ENCODE measurements at places on chromosomes 12 and 14. TPM values are rescaled to one million over a fixed set of nuclear protein-coding genes. Genes with fewer than 3 reads are reported as not detected.

- DNase-seq, result no peak
Observed at GRCh38 chr12:966724-967123, 17.2 kb upstream of the RAD52 start.

GRCh38 chr12:111519083-111519482, 80.0 kb downstream of the ATXN2 start:
- no peak for DNase-seq

- no peak for DNase-seq
Observed at GRCh38 chr12:24898606-24899005, 50.3 kb downstream of the BCAT1 start.

- DNase-seq, result no peak
Observed at GRCh38 chr12:4449851-4450221, 4.2 kb upstream of the FGF6 start.

GRCh38 chr12:25644979-25645378, 91.9 kb upstream of the LMNTD1 start:
- no peak for DNase-seq

DNA sequence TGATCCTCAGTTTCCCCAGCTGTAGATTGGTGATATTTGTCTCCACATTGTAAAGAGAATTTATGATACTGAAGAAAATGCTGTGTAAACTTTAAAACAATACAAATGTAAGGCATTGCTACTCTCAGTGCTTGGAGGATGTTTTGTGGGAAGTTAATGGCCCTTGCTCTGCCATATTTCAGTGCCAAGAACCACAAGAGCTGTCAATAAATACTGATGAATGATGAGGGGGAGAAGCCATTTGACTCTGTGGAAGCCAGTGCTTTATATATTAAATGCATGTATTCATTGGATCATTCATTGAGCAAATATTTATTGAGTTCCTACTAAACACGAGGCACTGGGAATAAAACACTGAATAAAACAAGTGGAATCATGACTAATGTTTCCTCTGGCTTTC, 30.8 kb downstream of the CACNA1C start:
- no peak for DNase-seq

GRCh38 chr14:22221508-22221907, 367.5 kb downstream of the DAD1 start:
- DNase-seq, result no peak

DNA sequence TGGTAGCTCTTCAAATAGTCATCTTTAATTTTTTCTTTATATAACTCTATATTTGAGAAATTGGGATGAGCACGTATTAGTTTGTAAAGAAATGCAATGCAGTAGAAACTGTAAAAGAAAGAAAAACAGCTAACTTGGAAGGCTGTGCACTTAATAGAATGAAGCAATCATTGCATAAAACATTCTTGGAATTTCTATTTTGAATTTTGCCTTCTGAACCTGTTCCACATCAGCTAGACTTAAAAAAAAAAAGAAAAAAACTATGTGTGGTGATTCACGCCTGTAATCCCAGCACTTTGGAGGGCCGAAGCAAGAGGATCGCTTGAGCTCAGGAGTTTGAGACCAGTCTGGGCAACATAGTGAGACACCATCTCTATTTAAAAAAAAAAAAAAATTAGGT, 29.4 kb downstream of the SCN8A start:
- DNase-seq, result no peak

DNA sequence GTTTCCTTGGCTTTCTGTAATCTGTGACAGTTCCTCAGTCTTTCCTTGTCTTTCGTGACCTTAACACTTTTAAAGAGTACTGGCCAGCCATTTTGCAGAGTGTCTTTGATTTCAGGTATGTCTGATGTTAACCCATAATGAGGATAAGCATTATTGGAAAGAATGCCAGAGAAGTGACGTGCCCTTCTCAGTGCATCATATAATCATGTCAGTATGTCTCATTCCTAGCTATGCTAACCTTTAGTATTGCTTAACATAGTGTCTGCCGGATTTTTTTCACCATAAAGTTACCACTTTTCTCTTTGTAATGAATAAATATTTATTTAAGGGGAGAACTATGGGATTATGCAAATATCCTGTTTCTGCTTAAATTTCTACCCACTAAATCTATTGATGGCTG, 28.5 kb downstream of the RERG start:
- no peak for DNase-seq

GRCh38 chr12:87150969-87151662, 878.1 kb downstream of the C12orf50 start:
- no peak for DNase-seq

DNA sequence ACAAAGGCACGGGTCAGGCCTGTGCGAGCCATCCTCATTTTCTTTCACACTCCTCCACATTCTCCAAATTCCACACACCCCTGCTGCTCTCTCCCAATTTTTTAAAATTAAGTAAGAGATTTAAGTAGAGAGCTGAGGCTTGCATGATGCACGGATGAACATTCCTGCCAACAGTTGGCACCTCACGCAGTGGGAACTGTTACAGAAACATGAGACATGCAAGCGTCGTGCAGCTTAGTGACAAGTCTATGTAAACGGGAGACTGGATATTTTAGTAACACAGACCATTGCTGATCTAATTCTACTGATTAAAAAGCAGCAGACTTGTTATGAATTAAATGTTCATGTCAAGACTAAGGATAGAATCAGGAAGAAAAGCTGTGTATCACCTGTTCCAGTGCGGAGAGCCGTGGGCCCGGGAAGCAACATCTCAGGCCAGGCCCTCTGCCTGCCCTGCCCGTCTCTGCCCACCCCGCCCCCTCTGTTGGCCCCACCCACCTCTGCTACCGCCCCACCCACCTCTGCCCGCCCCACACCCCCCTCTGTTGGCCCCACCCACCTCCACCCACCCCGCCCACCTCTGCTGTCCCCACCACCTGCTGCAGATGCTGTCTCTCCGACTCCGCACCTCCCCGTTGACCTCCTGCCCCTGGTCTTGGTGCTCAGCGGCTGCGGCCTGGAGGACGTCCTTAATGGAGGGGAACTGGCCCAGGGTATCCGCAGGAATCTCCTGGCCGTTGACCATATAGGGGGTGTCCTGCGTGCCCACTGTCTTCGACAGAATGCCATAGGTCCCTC, 21.2 kb downstream of the GOLGA3 start:
- DNase-seq, result no peak

Gene CLEC4E
- 16.8 TPM for total RNA-seq

Gene DDX23
- total RNA-seq, result 77.2 TPM

Gene NGB
- not detected for total RNA-seq

Gene TMEM117
- 4.6 TPM for total RNA-seq

Gene ZBTB25
- 13.1 TPM for total RNA-seq

Gene MGST1
- 357 TPM for total RNA-seq

Gene PIWIL1
- not detected for total RNA-seq

Gene TAS2R9
- not detected for total RNA-seq

Measured in upper lobe of right lung (tissue), 1 donor.